ENCODE measurements at places on chromosomes 7 and 10.

GRCh38 chr10:75396631-75397495, 4.7 kb downstream of the ZNF503 start:
- DNase-seq, result no peak

DNA sequence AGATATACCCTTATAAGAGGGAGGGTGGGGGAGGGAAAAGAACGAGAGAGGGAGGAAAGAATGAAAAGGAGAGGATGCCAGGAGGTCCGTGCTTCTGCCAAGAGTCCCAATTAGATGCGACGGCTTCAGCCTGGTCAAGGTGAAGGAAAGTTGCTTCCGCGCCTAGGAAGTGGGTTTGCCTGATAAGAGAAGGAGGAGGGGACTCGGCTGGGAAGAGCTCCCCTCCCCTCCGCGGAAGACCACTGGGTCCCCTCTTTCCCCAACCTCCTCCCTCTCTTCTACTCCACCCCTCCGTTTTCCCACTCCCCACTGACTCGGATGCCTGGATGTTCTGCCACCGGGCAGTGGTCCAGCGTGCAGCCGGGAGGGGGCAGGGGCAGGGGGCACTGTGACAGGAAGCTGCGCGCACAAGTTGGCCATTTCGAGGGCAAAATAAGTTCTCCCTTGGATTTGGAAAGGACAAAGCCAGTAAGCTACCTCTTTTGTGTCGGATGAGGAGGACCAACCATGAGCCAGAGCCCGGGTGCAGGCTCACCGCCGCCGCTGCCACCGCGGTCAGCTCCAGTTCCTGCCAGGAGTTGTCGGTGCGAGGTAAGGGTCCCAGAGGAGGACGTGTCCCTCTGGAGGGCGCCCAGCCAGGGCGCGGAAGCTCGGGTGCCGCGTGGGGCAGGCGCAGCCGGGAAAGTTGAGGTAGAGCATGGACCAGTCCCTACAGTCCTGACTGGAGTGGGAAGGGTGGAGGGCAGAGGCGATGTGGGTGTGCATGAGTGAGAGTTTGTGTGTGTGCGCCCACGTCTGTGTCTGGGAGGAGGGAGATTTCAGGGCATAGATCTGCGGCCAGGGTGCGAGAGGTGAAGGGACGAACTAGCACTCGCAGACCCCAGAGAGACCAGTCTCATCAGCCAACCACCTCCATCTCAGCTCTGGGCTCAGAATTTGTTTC, 844 bp downstream of the GRM3 start:
- DNase-seq, result no peak

GRCh38 chr7:18962031-18962430, 155.4 kb downstream of the TWIST1 start:
- DNase-seq, result peak; percentile 91

DNA sequence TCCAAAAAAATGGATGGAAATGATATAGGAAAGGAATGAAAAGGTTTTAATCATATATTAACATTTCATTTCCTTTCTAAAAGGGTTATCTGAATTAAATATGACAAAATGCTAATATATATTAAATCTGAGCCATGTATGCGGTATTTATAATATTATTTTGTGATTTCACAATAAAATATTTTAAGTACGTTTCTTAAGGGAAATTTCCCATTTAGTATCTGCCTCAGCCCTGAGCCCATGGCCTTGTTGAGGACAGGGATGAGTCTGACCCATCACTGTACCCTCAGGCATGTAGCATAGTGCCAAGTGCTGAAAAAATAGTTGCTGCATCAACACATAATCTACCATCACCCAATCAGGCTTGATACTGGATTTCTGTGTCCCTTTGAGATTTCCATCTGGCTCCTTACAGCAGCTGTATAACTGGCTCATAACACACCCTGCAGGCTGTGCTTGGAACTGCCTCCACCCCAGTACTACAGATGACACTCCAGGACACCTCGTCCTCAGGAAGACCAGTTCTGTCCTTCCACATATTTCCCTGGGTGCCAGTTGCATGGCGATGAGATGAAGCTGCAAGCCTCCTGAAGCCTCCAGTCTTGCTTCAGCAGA, 59.4 kb upstream of the ASAH2 start:
- DNase-seq, result no peak

- DNase-seq, result no peak
Measured at GRCh38 chr10:35063837-35064454, 26.2 kb downstream of the CUL2 start.

- peak; percentile 67 for DNase-seq
Measured at GRCh38 chr7:134669845-134670373, 23.3 kb downstream of the BPGM start.

- no peak for DNase-seq
Measured at GRCh38 chr10:126124668-126125349, 228.4 kb downstream of the FANK1 start.

- DNase-seq, result no peak
Measured at GRCh38 chr10:84460520-84460919, 132.1 kb downstream of the CCSER2 start.

DNA sequence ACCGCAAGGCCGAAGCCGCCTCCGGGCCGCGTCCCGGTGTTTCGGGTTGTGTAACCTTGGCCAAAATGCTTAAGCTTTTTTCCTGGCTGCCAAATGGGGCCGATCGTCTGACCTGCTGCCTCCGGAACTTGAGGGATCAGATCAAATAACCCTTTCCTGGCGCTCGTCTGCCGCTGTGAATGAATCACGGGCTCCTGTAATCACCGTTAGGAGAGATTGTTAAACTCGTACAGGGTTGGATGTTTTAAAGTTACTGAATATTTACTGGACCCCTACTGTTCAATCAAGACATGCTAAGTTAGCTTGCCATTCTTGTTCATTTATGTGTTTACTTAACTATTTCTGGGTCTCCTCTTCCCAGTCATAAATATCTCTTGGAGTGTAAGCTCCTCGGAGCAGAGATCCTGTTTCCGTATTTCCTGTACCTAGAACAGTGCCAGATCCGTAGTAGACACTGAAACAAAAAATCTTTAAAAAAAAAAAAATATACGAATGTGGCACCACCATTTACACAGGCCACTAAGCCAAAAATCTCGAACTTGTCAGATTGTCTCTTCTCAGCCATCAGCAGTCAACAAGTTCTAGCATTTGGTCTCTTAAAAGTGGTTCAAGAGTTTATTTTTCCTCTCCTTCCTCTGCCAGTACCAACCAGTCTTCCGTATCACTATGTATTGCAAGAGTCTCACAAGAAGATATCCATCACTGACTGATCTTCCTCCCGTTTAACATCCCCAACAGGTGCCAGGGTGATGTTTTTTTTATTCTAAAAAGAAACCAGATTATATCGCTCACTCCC, 650 bp upstream of the TM9SF3 start:
- peak; percentile 60 for DNase-seq

DNA sequence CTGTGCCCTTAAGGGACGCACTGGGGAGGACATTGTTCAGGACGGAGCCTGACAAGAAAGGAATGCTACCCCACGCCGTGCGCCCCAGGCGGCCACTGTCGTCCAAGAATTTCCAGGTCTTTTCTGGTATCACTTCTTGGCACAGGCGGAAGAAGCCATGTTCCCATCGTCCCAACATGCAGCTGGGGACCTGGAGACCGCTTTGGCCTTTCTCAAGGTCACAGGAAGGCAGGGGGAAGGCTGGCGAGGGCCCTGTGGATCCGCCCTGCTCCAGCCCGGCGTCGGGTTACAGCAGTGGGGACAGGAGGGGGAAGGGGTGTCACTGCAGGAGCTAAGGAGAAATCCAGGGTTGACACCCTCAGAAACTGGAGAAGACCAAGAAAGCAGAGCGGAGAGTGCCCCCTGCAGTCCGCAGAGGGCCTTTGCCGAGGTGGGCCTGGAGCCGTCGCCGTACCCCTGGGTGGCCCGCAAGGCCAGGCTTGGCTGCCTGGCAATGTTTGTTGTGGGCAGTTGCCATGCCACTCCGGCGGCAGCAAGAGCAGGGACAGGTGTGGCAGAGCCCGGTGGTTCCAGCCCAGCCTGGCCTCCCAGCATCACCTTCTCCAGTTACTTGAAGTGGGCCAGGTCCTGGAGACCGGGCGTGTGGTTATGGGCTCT, 104.1 kb downstream of the LHPP start:
- DNase-seq, result no peak

GRCh38 chr7:1090686-1091643, 3.1 kb downstream of the GPER1 start:
- no peak for DNase-seq

GRCh38 chr10:14621037-14621436, 153.7 kb downstream of the FAM107B start:
- DNase-seq, result no peak

DNA sequence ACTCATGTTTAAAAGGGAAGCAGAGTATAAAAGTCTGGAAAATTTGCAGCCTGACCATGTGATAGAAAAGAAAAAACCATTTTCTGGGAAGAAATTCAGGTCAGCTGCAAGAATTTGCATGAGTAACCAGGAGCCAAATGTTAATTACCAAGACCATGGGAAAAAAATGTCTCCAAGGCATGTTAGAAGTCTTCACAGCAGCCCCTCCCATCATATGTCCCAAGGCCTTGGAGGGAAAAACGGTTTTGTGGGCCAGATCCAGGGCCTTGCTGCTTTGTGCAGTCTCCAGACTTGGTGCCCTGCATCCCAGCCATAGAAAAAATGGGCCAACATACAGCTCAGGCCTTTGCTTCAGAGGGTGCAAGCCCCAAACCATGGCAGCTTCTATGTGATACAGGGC, 1019.6 kb upstream of the SORCS1 start:
- DNase-seq, result no peak

- peak; percentile 73 for DNase-seq
Measured at GRCh38 chr7:123372368-123372767, 162.0 kb downstream of the IQUB start.

- DNase-seq, result no peak
Measured at GRCh38 chr10:60652628-60653027, 125.7 kb upstream of the CDK1 start.

DNA sequence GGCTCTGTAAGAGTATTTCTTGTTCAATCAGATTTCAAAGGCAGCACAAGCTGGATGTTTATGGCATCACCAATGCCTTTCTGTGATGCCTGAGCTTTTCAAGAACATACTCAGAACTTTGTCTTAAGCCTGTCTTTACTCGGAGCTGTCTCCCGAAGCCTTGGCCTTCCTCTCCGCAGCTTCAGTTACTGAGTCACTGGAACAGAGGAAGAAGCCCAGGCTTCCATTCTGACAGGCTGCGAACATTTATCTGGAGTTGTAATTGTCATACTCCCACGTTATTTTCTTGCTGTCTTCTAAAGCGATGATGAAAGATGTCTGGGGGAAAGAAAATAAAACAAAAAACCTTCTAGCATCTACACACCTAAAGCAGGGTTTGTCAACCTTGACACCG, 43.9 kb downstream of the GRK5 start:
- DNase-seq, result no peak

- DNase-seq, result no peak
Measured at GRCh38 chr7:105734233-105734632, 142.2 kb downstream of the ATXN7L1 start.

DNA sequence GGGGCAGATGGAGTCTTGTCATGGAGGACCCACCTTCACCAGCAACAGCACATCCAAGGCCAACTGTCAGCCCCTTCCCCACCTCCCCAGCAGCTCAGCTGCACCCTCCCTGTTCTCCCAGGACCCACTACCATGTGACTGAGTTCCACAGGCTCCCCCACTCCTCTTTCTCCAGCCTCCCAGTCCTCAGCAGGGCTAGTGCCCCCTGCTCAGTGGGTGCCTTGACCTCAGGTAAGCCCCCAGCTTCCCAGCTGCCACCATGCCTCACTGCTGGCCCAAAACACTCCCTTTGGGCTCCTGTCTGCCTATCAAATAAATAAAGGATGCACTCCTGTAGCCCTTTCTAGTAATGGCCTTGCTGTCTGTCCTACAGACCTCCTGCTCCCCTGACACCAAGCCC, 174.4 kb downstream of the SLIT1 start:
- DNase-seq, result no peak

DNA sequence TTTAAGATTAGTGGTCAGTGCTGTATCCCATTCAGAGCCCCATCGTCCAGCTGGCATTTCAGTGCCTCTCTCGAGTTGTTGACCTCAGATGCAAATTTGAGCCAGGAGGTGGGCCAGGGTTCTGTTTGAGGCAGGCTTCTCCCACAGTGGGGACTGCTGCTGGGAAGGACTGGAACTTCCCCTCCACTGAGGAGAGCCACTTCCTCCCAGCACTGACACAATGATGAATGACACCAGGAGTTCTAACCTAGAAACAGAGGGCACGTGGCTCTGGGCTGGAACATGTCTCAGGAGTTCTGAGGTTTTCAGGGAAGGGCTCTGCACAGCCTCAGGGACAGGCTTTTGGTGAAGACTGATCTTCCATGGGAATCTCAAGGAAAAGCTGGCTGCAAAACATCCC, 18.3 kb upstream of the BTBD16 start:
- no peak for DNase-seq

DNA sequence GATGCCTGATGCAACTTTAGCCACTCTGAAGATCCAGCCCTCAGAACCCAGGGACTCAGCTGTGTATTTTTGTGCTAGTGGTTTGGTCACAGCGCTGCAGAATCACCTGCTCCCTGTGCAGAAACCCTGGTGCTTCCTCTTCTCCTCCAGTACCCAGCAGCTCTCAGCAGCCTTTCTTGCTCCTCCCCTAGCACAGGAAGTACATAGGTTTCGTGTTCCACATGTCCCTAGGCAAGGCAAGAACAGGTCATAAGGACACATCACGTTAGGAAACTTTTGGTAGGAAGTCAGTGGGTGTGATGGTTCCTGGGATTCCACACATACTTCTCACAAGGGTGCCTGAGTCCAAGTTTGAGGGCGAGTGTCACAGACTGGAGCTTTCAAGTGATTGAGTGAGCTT, 167.9 kb upstream of the PRSS1 start:
- DNase-seq, result no peak

DNA sequence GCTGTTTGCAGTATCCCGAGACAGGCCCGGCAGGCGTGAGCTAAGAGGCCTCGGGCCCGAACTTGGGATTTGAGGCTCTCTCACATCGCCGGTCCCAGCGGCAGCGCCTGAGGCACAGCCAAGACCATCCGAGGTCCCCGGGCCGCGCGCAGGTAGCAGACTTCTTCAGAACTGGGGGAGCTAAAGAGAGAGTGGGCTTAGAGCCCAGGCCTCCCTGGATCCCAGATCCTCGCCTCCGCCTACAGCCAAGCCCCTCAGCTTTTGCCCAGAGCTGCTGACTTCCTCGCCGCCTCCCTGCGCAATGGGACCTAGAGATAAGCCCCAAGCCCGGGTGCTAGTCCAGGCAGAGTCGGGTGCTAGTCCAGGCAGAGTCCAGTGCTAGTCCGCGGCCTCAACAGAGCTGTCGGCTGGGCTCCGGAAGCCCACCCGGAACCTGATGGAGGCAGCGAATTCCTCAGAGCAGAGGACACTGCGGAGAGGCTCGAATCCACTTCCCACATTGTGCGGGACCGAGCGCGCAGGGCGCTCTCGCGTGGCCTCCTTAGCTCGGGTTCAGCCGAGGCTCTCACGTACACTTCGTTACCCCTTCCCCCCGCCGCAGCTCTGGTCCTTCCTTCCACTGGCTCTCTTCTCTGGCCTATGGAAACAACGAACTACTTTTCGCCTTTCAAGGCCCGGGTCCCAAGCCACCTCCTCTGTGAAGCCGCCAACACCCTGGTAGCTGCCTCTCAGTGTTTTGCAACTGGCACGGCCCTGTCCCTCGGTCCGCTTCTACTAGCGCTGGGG, 5.8 kb downstream of the LBX1 start:
- DNase-seq, result no peak

DNA sequence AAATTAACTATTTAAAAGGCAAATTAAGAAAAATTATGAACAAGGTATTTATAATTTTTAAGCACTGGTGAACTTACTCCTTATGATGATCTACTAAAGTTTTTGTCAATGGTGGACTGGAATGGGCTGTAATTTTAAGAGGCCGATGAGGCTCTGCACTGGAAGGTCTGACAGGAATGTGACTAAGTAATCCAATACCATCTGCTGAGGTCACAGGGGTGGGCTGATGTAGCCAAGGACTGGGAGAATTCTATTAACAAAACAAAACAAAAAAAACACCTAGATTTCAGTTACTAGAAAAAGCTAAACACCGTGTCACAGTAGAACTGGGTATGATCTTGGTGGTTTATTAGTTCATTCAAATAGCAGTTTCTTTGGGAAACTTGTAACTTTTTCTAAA, 75.9 kb downstream of the NRBF2 start:
- DNase-seq, result peak; percentile 17

All from retinal pigment epithelial cell (primary cell).